ENCODE measurements at places on chromosomes 7 and 10. TPM values are rescaled to one million over a fixed set of nuclear protein-coding genes. Genes with fewer than 3 reads are reported as not detected.

- no peak for DNase-seq
Measured at GRCh38 chr7:140631602-140632001, 9.0 kb downstream of the DENND2A start.

DNA sequence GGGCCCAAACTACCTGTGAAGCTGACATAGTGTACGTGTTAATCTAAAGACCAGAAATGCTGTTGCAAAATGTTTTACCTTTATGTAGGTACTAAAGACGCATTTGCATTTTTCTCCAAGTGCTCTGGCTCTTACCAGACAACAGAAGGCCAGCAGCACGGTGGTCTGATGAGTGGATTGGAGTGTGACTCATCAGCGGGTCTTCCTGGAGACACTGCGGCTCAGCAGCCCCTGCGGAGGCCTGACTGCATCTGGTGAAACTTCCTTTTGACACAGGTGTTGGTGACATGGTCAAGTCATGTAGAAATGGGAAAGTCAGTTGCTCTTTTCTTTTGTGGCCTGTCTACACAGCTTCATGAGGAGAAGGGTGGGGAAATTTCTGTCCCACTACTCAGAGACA is 723.6 kb downstream of the INHBA start:
- no peak for DNase-seq

- no peak for DNase-seq
Measured at GRCh38 chr10:97119058-97119745, 66.6 kb downstream of the SLIT1 start.

Gene RASA4B
- polyA plus RNA-seq: 6.9 TPM

- no peak for DNase-seq
Measured at GRCh38 chr10:128398118-128398517, 271.9 kb upstream of the MKI67 start.

- no peak for DNase-seq
Measured at GRCh38 chr7:155893664-155894063, 81.4 kb upstream of the SHH start.

Measured in heart right ventricle (tissue), 16 donors.